Muscle of back (tissue), 13 donors: ENCODE measurements at places on chromosomes 11 and 22. TPM values are rescaled to one million over a fixed set of nuclear protein-coding genes. Genes with fewer than 3 reads are reported as not detected.

CYB561A3 gene
- polyA plus RNA-seq = 20.0 TPM

ADAMTS15 gene
- polyA plus RNA-seq = 28.9 TPM

MADD gene
- 23.9 TPM for polyA plus RNA-seq

UNC93B1 gene
- polyA plus RNA-seq = 4.6 TPM

C2CD3 gene
- polyA plus RNA-seq = 23.9 TPM

KRTAP5-9 gene
- polyA plus RNA-seq = not detected

- DNase-seq = no peak
Measured at GRCh38 chr11:69797156-69797555, 22.0 kb upstream of the FGF4 start.

DNA sequence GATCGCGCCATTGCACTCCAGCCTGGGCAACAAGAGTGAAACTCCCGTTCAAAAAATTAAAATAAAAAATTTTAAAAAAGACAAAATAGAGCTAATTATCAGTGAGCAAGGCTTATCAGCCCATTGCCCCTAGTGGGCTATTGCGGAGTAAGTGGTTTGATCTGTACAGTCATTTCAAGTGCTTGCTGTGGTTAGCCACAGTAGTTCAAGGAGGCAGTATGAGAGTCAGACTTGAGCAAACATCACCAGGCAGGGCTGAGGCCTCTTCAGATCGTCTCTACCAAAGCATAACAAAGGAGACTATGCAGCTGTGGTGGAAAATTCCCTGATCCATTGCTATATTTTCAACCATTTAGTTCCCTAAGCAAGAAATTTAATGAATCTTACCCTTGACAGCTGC, 4.3 kb upstream of the SBF2 start:
- peak; percentile 74 for DNase-seq

DNA sequence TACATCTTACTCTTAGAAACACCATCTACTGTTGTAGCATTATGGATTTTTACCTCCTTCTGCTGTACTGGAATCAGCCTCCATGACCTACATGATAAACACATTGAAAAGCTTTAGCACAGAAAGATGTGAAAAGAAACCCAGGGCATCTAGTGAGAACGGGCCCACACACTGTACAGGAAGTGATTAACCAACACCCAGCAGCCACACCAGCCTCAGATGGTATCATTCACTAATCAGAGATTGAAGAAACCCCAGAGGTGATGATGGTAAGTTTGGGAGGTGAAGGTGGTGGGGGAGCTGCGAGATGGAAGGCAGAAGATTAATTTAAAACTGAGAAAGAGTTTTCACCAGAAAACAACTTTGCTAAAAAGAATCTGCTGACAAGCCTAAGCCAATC, 46.1 kb downstream of the RASSF10 start:
- DNase-seq = no peak

DNA sequence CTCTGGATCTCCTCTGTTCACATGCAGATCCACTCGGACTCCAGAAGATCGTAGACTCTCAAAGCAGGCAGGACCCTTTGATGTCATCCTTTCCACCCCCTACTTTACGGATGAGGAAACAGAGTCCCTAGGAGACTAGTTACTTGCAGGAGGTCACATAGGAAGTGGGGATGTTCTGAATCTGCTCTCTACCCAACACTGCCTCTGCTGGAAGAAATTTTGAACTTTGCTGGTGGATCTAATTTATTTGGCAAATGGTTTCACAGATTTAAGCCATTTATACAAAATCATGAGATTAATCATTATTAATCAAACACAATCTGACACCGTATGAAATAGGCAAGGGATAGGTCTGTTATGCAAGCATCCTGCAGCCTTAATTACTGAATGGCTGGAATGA, 55.0 kb upstream of the USP47 start:
- peak; percentile 38 for DNase-seq

DNA sequence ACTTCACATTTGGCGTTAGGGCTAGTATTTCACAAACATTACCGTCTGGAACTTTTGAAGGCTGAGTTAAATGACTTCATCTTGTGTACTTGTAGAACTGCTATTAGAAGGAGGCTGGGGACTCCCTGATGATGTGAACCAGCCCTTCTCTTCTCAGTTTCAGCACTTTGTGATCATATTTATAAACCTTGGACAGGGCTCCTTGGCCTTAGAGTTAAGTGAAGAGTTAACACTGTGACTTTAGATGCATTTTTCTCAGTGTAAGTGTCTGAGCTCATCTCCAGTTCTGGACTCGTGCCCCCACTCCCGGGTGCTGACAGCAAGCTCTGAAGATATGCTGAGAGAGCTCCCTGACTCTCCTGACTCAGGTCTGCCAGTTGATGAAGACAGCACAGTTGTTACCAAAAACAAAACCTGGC, 8.4 kb downstream of the MIAT start:
- peak; percentile 44 for DNase-seq

DNA sequence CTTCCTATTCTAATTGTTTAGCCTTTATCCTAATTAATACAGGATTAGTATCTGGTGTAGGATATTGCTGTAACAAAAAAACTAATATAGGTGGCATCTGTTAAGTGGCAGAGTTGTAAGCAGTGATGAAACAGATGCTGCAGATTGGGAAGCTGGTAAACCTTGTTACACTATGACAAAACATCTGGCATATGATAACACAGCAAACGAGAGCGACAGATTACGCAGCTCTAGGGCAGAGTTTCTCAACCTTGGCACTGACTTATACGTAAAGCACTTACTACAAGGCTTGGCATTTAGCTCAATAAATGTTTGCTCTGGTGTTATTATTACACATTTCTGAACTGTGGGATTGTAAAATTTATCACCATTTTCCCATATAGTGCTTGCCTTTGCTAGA, 137.0 kb downstream of the ATG16L2 start:
- DNase-seq = no peak

- no peak for DNase-seq
Measured at GRCh38 chr22:26362471-26362870, 66.6 kb upstream of the ASPHD2 start.

DNA sequence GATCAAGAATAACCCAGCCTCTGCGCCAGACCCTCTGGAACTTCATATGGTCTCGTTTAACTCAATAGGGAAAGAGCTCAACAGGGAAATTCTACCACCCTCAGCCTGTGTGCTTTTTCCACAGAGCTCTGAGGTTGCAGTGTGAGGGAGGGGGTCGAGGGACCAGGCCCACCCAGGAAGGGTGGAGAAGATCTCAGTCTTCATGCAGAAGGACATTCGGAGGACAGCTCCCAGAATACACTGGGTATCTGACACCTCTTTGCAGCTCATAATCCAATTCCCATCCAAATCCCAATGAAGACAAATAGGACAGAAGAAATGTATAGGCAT, 56.6 kb downstream of the ST14 start:
- no peak for DNase-seq

DNA sequence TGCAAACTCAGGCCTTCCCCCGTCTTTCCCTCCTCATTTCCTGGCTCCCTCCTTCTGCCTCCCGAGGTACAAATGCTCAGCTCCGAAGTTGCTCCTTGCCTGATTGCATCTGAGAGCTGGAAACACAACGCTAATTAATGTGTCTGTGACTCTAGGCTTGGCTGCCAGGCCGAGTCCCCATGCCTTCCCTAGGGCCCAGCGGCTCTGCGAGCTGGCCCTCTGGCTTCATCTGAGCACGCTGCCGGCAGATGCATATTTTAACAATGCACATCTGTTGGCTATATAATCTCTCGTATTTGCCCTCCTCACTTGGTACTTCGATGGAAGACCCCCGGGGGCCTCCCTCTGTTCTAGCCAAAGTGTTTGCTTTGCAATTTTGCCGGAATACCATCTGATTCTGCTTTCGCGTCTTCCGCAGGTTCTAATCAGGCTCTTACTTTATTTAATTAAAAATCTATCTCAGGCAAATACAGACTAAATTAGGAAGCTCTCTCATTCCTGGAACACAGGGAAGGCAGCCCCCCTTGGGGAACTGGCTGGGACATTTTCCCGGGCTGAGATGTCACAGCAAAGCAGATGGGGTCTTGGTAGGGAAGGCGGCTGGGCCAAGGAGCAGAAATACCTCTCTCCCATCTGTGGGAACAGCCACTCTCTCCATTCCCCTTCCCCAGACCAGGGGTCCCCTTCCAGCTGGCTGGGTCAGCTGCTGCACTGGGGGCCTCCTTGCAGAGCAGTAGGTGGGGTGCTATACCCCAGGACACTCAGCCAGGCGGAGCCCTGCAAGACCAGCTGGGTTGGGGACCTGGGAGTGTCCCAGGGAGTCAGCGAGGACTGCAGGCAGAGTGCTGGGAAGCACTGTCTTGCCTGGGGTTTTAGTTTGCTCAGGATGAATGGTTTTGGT, 162.8 kb downstream of the ST3GAL4 start:
- DNase-seq = peak; percentile 40

DNA sequence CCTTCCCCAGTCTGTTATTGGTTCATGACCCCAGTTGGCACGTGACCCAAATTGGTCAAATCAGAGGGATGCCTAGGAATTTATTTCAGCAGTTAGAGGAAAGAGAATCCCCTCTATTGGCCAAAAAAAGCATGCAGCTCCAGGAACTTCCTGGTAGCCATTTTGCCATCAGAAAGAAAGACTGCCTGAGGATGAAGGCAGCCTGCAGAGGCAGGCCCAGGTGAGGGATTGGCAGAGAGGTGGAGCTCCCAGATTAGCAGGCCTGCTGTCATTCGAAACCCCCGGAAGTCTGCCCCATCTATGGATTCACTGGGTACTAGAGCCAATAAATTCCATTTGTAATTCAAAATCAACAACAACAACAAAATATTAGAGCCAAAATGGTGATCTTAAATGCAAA, 207.6 kb downstream of the CWF19L2 start:
- no peak for DNase-seq

- DNase-seq = no peak
Measured at GRCh38 chr11:30775233-30775522, 189.0 kb upstream of the MPPED2 start.

GRCh38 chr11:104151404-104152204, 12.3 kb downstream of the PDGFD start:
- no peak for DNase-seq

DNA sequence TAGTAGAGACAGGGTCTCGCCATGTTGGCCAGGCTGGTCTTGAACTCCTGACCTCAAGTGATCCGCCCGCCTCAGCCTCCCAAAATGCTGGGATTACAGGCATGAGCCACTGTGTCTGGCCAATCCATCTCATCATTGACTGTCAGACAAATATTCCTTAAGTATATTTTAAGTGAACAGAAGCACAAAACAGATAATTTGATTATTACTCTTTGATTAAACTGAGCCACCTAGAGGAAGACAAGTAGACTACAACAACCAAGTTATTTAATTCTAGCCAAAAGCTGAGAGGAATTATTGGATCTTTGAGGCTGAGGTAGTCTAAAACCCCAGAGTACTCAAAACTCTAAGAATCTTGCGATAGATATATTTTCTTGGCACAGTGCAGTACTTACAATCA, 1.2 kb downstream of the ACRV1 start:
- DNase-seq = no peak

DNA sequence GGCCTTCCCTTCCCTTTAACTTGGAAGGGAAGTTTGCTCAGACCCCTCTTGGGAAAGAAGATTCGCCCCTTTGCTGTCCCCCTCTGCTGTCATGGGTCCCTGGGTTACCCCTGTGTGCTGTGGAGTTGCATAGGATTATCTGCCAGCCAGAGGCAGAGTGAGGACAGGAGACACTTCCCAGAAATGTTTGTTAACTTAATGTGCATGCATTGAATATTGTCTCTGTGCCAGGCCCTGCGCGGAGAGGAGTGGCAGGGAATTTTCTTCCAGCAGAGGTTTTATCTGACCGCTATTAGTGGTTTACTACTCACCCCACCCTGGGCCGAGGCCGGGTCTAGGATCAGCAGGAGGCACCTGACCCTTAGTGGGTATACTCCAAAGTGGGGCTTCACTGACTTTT, 894.8 kb downstream of the TBC1D22A start:
- no peak for DNase-seq

- peak; percentile 90 for DNase-seq
Measured at GRCh38 chr11:128497061-128497775, 90.1 kb downstream of the ETS1 start.

GRCh38 chr22:24164940-24165339, 16.3 kb upstream of the SUSD2 start:
- no peak for DNase-seq

GRCh38 chr11:10628508-10629236, 60.2 kb upstream of the LYVE1 start:
- no peak for DNase-seq

DNA sequence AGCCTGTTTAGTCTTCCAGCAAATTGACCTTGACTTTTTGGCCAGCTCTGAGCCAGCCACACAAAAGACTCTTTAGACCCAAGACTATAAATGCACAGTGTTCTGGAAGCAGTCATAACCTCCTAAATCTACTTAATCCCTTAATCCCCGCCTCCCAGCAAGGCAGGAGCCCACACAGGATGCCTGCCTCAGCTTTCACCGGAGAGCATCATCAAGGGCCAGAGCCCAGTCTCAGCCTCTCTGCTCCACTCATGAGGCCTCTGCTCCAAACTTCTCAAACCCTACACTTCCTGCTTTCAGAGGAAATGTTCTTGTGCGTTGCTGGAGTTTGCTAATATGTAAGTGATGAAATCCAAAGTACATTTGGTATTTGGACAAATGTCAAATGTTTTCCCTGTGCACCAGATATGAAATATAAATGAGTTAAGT, 57.9 kb upstream of the FSHB start:
- peak; percentile 16 for DNase-seq

GRCh38 chr11:1231396-1232020, 8.6 kb downstream of the MUC5B start:
- DNase-seq = no peak

- no peak for DNase-seq
Measured at GRCh38 chr22:25407859-25408229, 156.6 kb upstream of the GRK3 start.

DNA sequence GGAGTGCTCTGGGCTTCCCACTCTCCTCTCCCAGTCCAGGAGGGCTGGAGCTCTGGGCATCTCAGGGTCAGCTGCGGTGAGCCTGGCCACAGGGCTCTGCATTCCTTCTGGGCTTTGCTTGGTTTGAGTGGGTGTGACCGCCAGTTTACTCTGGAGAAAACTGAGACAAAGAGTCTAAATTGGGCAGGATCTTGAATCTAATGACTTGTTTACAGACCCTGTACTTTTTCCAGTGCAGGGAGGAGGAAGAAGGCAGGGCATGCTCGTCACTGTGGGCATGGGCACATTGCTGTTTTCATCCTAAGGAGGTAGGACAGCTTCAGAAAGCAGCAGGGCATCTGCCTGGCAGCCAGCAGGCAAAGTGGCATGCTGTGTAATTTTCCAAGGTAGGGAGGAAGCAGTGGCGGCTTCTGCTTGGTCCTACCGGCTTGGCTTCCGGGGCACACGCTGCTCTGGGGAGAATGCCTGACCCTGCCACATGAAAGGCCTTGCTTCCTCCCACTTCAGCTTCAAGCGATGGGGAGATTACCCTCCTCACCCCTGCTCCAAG, 22.9 kb downstream of the FLI1 start:
- DNase-seq = no peak

- DNase-seq = no peak
Measured at GRCh38 chr11:95563173-95563572, 226.4 kb downstream of the FAM76B start.
